GM18507 (cell line): ENCODE measurements at places on chromosomes 1 and 21.

DNA sequence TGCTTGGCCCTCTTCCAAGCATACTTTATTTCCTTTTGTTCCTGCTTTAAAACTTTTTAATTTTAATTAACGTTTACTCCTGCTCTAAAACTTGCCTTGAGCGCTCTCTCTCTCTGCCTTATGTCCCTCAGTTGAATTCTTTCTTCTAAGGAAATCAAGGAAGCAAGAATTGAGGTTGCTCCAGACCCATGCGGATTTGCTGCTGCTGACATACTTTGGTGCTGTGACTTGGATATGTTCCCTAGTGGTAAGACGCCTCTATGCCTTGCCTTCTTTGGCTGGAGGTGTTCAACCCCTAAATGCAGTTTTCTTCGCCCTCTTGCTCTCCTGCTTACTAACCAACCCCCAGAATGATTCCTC, 148.1 kb downstream of the ADSS2 start:
- DNase-seq: no peak

GRCh38 chr1:216314379-216315095, 108.7 kb downstream of the USH2A start:
- DNase-seq: no peak

DNA sequence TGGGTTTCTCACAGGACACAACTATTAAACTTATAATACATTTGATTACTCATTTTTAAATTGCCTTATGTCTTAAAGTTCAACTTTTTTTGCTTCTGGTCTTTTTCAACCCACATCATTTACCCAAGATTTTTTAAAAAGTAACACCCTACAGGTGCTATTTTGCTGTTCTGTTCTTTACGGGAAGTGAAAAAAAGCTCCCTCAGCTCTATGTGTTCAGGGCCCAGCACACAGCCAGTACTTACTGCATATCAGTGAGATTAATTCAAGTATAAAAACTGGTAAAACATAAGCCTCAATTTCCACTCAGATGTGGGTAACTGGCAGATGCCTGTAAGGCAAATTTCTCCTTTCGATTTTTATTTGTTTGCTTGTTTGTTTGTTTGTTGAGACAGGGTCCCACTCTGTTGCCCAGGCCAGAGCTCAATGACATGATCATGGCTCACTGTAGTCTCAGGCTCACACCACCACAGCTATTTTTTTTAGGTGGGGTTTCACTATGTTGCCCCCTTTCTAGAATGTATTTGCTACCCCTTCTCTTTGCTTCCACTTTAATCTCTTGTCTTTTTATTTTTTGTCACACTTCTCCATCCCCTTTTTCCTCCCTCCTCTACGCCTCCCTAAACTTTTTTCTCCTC, 20.3 kb downstream of the RNASEL start:
- no peak for DNase-seq

DNA sequence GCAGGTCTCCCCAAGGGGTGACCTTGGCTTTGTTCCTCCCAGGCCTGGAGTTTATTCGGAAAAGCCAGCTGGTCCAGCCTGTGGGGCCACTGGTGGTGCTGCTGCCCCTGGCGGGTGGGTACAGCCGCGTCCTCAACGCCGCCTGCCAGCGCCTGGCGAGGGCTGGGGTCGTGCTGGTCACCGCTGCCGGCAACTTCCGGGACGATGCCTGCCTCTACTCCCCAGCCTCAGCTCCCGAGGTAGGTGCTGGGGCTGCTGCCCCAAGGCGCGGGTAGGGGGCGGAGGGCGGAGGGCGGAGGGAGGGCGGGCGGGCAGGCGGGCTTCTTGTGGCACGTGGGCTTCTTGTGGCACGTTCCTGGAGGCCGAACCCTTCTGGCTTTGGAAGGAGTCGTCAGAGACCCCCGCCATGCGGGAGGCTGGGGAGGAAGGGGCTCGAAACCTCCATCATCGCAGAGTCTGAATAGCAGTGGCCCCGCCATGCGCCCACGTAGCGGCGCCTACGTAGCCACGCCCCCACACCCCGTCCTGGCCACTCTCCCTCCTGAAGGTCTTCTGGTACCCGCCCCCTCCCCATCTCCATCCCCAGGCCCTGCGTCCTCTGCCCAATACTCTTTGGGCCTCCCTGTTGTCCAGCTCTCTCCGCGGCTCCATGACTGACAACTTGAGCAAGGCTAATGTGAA, 16.7 kb downstream of the PCSK9 start:
- no peak for DNase-seq

- no peak for DNase-seq
Measured at GRCh38 chr1:233097959-233098580, 147.7 kb downstream of the NTPCR start.

- DNase-seq: peak; percentile 15
Measured at GRCh38 chr1:221878134-221878533, 136.2 kb upstream of the DUSP10 start.

DNA sequence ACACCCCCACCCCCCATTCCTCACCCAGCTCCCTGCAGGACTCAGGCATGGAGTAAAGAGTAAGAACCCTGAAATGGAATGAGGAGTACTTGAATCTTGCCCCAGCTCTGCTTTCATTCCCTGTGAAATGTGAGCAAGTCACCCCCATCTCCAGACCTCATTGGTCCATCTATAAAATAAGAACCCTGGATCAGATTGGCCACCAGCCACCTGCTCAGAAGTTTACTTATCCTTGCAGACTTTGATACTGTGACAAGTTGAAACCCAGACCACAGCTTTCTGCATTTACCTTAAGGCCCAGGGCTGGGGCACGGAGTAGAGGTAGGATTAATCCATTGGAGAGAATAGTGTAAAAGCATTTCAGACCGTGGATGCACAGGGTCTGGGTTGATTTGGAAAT, 2.2 kb downstream of the KISS1 start:
- no peak for DNase-seq

- peak; percentile 64 for DNase-seq
Measured at GRCh38 chr1:26363549-26364448, 8.8 kb downstream of the ZNF683 start.

DNA sequence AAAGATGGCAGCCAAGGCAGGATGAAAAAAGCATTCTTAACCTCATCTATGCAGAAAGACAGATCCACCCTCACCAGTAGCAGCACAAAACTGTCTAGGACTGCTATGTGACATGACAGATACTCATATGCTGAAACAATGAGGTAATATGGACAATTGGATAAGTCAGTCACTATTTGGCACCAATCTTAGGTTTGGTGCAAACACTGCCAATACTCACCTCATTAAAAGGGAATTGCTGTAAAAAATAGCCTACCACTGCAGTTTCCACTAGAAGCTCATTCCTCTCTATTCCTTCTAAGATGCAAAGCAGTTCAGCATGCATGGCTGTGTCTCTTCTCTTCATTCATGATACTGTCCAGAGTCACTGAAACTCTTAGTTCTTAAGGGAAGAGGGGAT, 91.7 kb downstream of the TBX15 start:
- DNase-seq: no peak

DNA sequence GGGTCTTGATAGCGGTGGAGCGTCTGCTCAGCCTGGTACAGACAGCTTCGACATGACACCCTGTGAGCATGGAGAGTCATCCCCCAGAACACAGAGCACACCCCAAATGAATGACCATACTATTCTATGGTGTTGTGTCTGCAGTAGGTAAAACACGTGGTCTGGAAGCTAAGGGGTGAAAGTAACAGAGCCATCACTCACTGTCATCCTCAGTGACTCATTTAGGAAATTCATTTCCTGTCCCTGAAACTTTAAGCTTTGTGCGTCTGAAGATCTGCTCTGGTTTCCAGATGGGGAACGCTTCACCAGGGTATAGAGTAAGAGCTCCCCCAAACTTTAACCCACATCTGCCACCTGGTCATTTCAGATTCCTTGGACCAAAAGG, 94.8 kb upstream of the DISP3 start:
- DNase-seq: no peak
